ENCODE measurements at places on chromosomes 4 and X.

DNA sequence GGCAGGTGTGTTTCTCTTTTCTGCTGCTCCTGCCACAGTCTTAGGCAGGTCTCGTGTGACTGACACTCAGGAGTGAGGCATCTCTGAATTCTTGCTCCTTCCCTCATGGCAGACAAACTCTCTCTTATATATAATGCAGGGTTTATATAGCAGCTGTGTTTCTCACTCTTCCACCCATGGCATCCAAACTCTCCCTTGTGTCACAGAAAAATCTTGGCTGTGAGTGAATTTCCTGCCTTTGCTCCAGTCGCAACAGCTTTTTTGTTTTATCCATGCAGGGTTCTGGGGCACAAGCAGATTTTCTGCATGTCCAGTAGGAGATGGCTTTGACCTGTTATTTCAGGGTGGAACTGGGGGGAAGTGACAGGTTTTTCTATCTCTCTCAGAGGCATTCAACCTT, 1275.5 kb downstream of the ADGRL3 start:
- no peak for DNase-seq

DNA sequence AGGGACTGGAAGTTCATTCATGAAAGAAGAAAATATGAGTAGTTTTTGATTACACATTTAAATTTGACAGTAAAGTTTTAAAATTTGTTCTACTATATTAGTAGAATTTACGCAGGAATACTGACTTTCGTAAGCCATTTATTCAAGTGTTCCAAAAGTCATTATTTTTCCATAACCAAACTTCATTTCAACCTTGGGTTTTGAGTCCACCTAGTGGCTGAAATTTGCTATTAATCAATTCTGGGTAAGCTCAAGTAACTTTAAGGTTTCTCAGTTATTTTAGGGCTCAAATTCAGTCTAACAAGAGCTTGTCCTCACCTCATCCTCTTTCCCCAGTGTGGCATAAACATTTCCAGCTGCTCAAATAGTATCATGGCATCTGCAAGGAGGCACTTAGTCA, 175.4 kb downstream of the SH3BGRL start:
- DNase-seq: no peak

GRCh38 chr4:153342751-153343552, 1.5 kb upstream of the MND1 start:
- DNase-seq: no peak

DNA sequence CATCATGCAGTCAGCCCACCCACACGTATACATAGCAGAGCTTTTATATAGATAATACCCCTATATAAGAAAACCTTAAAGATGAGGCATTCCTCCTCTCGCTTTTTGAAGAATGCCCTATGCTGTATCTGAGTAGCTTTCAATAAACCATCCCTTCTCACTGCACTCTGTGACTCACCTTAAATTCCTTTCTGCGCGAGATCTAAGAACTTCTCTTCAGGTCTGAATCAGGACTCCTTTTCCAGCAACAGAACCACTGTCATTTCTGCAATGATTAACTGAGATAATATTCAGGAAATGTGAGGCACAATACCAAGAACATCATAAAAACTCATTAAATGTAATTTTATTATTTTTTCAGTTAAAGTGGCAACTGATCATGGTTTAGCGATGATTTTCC, 76.4 kb upstream of the DCLK2 start:
- DNase-seq: no peak

- DNase-seq: no peak
These were observed 779 bp upstream of the PRSS12 start for GRCh38 chr4:118353534-118354030.

DNA sequence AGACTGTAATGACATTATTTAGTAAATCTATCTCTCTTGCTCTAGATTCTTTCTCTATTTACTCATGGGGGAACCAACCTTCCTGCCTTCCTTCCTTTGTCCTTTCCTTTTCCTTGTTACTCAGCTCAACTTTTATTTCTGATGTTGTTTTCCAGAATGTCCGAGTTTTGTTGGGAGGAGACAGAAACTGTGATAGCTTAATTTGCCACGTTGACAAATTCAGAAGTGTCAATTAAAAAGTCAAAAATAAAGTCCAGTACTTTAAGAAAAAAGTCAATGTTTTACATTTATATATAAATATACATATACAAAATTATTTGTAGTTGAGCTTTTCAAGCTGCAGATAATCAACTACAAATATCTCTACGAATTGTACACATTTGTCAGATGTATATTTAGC, 1187.7 kb downstream of the ADGRL3 start:
- DNase-seq: no peak

GRCh38 chr4:147981305-147981704, 249.4 kb downstream of the ARHGAP10 start:
- DNase-seq: no peak

GRCh38 chrX:9557521-9557920, 92.7 kb downstream of the TBL1X start:
- DNase-seq: no peak

Data from stimulated activated CD8-positive, alpha-beta memory T cell treated with anti-CD3 and anti-CD28 coated beads, Interleukin-15, amount 100 ng/mL, for 48 hours (primary cell).